ENCODE measurements at places on chromosomes 5 and 9. TPM values are rescaled to one million over a fixed set of nuclear protein-coding genes. Genes with fewer than 3 reads are reported as not detected.

The C5orf63 gene
- 4.2 TPM for total RNA-seq

The SPTAN1 gene
- 409 TPM for total RNA-seq

GRCh38 chr9:133023117-133023890 is 7.5 kb upstream of the GTF3C5 start:
- DNase-seq, result no peak

DNA sequence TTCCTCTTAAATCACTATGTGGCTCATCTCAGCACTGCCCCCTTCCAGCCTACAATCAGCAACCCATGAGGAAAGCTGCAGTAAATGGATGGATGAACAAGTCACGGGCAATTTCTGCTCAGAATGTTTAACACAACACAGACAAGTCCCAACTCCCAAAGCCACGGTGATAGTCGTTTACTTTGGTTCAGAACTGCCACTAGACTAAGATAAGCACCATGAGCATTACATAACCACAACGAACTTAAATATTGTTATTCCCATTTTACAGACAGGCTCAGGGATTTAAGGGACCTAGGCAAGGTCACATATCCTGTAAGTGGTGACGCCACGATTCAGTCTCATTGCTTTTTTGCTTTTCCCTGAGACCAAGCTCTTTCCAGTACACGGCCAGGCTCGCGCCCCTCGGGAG is 2.0 kb upstream of the SMIM27 start:
- no peak for DNase-seq

GRCh38 chr5:62167561-62168057 is 138.4 kb upstream of the KIF2A start:
- no peak for DNase-seq

DNA sequence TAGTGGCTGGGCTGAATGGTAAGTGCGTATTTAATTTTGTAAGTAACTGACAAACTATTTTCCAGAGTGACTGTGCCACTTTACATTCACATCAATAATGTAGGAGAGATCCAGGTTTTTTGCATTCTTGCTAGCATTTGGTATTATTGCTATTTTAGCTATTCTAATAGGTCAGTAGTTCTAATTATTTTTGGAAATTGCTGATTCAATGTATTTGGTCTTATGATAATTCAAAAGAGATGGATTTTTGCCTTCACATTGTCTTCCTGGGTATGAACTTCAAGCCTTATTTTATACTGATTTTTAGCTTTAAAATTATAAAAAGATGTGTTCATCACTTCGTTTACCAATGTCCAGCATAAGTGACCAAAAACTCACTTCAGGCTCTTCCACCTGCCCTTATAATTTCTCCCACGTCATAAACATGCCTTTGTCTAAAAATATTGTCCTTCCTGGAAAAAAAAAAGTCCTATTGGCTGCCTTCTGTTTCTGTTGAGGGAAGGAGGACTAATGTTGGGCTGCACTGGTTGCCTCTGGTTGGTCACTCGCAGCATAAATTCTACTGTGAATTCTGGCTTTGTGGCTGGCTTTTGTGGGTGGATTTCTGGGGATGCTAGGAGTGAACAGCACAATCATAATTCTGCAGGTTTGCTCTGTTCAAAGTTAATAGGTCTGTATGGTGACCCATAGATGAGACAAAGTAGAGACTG is 15.2 kb downstream of the FOXD1 start:
- DNase-seq, result no peak

The IL6ST gene
- total RNA-seq, result 375 TPM

The PPP2R2B gene
- total RNA-seq, result 53.1 TPM

The FOXD4 gene
- total RNA-seq, result 0.32 TPM

The ACTBL2 gene
- total RNA-seq, result not detected

The CTXN3 gene
- not detected for total RNA-seq

The GOLM1 gene
- 22.4 TPM for total RNA-seq

- DNase-seq, result no peak
These were observed 130.9 kb downstream of the DOCK2 start for GRCh38 chr5:169767938-169768337.

The NMUR2 gene
- total RNA-seq, result not detected

The C5orf58 gene
- not detected for total RNA-seq

The FAM120A gene
- 94.8 TPM for total RNA-seq

The TGFBI gene
- 286 TPM for total RNA-seq

GRCh38 chr9:25600501-25600900 is 77.7 kb downstream of the TUSC1 start:
- no peak for DNase-seq
